AG08396 (cell line): ENCODE measurements at places on chromosomes 2 and 18.
A peak's percentile ranks its signal among the peaks of the same experiment; 100 is the strongest.

- peak; percentile 16 for DNase-seq
These were observed 34.3 kb downstream of the TWIST2 start for GRCh38 chr2:238882082-238882755.

- DNase-seq: peak; percentile 57
These were observed 282.5 kb upstream of the MYT1L start for GRCh38 chr2:2613279-2614199.

DNA sequence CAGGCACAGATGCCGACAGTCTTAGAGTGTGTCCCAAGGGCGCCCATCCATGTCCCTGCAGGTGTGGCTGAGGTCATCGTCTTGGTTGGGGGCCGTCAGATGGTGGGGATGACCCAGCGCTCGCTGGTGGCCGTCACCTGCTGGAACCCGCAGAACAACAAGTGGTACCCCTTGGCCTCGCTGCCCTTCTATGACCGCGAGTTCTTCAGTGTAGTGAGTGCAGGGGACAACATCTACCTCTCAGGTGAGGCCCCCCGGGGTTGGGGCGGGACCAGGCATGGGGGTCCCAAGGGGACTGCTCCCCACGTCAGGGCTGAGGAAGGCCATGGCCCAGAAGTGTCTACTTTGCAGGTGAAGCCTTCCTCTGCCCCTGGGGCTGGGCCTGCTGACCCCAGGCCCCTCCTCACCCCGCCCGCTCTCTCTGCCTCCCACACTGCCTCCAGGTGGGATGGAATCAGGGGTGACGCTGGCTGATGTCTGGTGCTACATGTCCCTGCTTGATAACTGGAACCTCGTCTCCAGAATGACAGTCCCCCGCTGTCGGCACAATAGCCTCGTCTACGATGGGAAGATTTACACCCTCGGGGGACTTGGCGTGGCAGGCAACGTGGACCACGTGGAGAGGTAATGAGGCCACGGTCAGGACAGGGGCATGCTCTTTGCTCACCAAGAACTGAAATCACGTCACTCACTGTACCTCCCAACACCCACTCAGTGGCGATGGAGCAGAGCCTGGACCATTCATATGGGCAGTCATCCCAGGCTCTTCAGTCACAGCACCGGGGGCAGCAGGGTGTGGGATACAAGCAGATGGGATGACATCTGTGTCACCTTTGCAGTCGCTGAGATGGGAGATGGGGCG, 230.8 kb downstream of the ATAD2B start:
- no peak for DNase-seq

DNA sequence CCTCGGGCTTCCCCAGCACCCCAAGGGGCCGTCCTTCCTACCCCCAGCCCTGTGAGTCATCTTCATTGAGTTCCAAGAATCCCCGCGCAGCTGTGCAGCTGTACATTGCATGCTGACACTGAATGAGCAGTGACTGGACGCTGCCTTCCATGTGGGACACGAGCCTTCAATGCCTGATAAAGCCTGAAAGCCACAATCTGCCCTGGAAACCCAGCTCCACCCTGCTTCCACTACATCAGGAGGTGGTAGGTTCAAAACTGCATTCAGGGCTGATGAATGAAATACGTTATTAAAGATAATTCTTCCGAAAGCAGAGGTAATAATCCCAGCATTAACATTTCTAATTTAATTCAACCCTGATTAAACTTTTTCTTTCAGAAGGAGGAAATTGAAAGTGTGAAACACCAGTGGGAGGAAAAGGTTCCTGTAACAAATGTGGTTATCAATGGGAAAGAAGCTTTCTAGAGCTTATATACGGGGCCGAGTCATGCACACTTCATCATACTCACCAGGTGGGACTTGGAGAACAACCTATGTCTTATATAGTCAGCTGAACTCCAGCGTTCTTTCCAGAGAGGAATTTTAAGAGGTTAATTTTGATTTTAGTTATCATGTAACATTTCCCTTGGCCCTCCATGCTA, 360.1 kb downstream of the LPIN1 start:
- peak; percentile 91 for DNase-seq

DNA sequence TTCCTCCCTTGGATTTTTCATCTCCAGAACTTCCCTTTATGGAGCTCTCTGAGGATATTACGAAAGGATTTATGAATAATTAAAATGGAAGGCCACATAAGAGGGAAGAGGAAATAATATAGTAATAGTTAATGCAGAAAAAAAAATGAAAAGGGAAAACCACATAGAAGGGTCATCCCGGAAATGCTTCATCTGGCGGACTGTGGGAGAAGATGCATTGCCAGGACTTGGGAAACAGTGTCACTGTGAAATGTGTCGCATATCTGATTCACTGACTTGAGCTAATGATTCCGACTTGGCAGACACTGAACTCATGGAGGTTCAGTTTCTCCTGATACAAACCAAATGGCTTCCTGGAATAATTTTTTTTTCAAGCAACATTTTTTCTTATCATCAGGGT, 129.9 kb upstream of the RMP24 start:
- DNase-seq: no peak

- no peak for DNase-seq
These were observed 2.9 kb downstream of the SERPINB2 start for GRCh38 chr18:63890237-63890949.

GRCh38 chr2:58137221-58137620, 90.6 kb downstream of the VRK2 start:
- no peak for DNase-seq

- no peak for DNase-seq
These were observed 363.1 kb downstream of the LRP1B start for GRCh38 chr2:141767691-141768090.
